Stimulated activated CD8-positive, alpha-beta memory T cell treated with anti-CD3 and anti-CD28 coated beads, Interleukin-7, amount 100 ng/mL, for 48 hours (primary cell): ENCODE measurements at places on chromosomes 3 and 15.

DNA sequence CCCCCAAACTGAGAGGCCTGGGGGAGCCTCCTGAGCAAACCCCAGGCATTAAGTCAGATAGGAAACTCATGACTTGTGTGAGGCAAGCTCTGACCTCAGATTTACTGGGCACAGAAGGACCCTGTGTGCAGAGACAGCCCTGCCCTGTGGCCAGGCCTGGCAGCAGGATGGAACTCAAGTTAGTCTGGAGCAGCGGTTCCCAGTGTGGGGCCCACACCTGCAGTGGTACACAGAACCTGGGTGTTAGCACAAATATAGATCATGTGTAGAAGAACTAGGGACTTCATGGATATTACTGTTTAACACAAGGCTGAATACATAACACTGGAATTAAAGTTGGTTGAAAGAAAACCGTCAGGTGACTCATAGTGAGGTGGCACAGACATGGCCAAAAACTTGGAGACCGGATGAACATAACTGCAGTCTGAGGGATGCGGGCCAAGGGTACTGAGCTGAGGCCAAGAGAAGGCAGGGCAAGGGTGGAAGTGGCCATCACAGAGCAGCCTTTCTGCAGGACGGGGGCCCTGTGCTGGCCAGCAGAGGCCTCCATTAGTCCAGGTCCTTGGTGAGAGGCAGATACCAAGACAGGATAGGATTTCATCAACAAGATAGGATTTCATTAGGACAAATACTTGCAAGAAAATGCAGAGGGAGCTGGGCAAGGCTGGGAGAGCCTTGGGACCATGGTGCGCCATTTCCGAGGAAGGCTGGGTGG lies 40.9 kb downstream of the IRAK2 start:
- no peak for DNase-seq

- DNase-seq = no peak
Measured at GRCh38 chr3:72625602-72626337, 222.5 kb downstream of the SHQ1 start.

- no peak for DNase-seq
Measured at GRCh38 chr3:71391361-71391760, 192.2 kb downstream of the FOXP1 start.

- DNase-seq = no peak
Measured at GRCh38 chr3:15657016-15657415, 55.5 kb downstream of the BTD start.

- DNase-seq = no peak
Measured at GRCh38 chr3:189132839-189133238, 38.9 kb upstream of the TPRG1 start.

DNA sequence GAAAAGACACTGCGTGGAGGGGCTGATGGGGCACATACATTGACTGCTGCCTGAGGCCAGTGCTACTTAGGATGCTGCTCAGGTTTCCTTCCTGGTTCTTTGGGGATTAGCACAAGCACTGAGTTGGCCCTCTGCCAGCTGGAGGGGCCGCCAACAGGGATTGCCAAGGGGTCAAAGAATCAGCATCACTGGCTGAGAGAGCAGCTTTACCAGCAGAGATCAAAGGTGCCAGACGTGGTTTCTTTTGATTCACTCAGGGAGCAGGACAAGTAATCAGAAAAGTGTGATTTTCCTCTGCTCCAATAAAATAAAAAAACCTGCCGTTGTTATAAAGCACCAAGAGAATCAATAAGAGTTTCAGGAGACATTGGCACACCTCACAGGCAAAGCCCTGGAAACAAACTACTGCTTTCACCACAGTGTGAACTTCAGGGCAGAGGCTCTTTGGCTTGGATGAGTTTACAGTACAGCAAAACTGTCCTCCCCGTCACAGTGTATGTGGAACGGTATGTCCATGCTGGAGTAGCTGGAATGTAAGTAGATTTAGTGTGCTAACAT lies 45.8 kb upstream of the FSIP1 start:
- no peak for DNase-seq

- no peak for DNase-seq
Measured at GRCh38 chr15:52329987-52330386, 34.4 kb upstream of the MYO5C start.

DNA sequence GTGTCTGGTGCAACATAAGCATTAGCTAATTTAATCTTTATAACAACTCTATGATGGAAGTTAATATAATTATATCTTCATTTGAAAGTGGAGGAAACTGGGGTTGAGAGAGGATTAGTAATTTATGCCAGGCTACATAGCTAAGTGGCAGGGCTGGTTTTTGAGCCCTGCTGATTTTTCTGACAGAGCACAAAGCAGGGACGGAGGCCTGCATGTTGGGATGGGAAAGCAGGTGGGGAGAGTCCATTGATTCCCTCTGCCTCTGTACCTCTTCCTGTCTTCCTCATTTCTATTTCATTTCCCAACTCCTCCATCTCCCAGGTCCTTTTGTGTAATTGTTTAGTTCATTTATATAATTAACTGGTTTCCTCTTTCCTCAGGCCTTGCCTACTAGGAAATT lies 251.6 kb upstream of the ZPLD1 start:
- DNase-seq = no peak

- no peak for DNase-seq
Measured at GRCh38 chr3:142944342-142944741, 19.1 kb downstream of the PAQR9 start.

DNA sequence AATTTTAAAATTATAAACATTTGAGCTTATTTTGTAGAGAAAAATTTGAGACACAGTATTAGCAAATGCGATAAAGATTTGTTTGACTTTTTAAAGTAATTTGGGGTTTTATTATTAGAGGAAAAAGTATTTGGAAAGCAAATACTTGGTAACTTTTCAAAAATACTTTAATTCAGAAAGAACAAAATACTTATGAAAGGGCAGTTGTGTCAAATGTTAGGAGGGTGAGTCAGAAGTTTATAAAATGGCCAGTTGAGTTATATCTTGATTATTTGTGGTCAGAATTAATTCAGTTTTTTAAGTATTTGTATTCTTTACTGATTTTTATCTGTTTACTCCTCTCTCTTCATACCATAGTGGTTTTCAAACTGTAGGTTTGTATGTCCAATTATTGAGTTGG lies 12.1 kb downstream of the LACTB start:
- no peak for DNase-seq

DNA sequence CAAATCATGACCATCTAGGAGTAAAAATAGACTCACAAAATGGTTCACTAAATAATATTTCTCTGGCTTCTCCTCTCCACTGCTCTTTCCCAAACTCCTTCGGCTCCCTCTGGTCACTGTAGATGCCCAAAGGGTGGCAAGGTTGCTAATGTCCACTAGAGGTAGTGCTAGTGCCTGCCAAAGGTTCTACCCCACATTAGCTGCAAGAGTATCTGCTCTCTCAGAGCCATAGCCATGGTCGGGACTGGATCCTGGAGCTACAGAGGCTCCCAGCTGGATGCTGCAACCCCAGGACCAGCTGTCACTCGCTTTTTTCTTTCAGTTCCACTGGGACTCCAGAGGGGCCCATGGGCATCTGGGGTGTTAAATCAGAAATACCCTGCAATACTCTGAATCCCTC lies 8.5 kb downstream of the HTR3D start:
- no peak for DNase-seq

DNA sequence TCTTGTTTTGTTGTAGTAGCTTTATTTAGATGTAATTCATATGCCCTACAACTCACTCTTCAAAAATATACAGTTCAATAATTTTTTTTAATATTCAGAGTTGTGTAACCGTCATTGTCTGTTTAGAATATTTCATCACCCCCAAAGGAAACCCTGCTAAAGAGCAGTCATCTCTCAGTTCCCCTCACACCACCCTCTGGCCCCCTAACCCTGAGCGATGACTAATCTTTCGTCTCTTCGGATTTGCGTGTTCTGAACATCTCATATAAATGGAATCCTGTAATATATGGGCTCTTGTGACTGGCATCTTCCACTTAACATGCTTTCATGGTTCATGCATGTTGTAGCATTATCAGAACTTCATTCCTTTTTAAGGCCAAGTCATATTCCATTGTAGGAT lies 183.8 kb downstream of the ATG7 start:
- DNase-seq = no peak

GRCh38 chr3:149462051-149462450 lies 12.4 kb upstream of the TM4SF4 start:
- no peak for DNase-seq

DNA sequence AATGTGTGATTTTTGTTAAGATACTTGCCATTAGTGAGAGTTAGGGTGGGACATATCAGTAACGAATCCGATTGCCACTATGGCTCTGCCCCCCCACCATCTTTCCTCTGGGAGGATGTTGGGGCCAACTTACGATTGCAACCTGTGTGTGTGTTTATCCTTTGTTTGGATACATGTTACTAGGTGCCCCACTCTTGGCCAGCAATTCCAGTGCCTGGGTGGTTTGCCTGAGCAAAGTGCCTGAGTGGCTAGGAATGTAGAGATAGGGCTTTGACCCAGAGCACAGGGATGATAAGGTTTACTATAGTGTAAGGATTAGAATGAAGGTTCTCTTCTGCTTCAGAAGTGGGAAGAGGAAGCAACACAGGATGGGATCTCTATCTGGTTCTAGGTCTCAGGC lies 231.8 kb downstream of the TP63 start:
- no peak for DNase-seq

DNA sequence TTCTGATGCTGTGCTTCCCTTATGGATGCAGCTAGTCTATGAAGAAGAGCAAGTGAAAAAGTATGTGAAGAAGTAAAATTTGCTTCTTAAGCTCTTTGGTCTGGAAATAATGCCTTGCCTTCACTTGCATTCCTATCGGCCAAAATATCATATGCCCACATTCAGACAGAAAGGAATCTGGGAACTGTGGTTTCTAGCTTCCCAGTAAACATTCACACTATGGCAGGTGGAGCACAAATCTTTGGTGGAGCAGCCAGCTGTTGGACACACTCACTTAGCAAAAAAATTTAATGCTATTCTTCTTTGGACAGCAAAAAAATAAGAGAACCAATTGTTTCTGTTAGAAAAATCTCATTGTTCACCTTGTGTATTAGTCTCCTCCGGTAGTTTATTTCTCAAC lies 12.3 kb upstream of the COL6A6 start:
- DNase-seq = no peak

GRCh38 chr3:102017784-102018183 lies 168.5 kb downstream of the NFKBIZ start:
- no peak for DNase-seq

- DNase-seq = no peak
Measured at GRCh38 chr3:127524296-127524896, 66.1 kb downstream of the TPRA1 start.
